LHCN-M2 (cell line): ENCODE measurements at places on chromosomes 3 and 15.

DNA sequence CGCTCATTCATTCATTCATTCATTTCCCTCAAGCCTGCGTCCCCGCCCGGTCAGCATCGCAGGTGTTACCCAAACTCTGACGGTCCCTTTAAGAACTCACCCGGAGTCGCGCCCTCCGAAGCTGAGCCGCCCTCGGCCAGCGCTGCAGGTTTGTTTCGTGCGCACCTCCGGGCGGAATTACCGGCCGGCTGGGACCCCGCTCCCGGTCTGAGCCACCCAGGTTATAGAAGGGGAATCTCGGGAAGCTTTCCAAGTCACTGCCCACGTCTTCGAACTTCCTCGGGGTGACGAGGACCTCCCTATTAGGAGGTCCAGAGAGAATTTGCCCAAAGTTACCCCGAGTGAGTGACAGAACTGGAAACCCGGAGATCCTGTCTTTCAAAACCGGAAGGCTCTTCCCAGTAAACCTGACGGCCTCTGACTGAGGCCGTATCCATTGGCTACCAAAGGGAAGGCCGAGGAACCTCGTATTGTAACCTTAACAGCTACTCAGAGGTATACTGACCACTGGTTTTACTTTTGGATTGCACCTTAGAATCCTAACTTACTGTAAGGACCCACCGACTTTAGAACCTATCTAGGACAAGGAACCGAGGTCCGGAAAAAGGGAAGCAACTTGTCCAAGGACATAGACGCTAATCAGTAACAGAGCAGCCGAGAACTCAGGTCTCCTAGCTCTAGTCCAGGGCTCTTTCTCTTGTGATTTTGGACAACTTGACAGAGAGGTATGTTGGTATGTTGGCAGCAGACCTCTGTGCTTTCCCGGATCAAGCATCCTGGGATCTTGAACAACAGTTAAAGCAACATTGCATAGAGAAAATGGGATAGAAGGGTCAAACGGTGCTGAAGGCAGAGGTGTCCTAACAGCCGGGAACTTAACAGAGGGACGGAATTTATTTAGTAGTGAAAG is 788 bp upstream of the DLG1 start:
- no peak for DNase-seq

GRCh38 chr15:42264795-42265194 is 8.2 kb upstream of the GANC start:
- no peak for DNase-seq

DNA sequence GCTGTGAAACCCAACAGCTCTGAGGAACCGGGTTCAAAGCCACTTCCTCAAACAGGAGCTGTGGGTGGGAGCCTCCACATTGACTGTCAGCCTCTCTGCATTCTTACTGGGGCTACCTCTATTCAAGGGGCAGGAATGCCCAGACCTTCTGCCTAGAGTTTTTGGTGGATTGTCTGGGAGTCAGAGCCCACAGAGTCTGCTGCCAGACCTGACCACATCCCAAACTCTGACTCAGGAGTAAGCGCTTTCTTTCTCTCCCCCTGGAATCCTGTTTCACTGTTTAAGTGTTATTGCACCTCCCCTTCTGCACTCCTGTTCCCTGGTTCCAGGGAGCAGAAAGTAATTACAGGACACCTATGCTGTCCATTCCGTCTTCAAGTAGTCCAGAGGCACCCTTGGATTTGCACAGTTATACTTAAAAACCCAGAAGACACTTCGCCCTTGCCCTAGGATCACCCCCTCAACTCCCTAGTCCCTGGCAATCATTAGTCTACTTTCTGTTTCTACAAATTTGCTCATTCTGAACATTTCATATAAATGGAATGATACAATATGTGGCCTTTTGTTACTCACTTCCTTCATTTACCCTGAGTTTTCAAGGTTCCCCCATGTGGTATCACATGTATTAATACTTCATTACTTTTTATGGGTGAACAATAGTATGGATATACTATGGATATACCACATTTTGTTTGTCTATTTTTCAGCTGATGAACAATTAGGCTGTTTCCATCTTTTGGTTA is 37.9 kb upstream of the TJP1 start:
- peak; percentile 77 for DNase-seq

DNA sequence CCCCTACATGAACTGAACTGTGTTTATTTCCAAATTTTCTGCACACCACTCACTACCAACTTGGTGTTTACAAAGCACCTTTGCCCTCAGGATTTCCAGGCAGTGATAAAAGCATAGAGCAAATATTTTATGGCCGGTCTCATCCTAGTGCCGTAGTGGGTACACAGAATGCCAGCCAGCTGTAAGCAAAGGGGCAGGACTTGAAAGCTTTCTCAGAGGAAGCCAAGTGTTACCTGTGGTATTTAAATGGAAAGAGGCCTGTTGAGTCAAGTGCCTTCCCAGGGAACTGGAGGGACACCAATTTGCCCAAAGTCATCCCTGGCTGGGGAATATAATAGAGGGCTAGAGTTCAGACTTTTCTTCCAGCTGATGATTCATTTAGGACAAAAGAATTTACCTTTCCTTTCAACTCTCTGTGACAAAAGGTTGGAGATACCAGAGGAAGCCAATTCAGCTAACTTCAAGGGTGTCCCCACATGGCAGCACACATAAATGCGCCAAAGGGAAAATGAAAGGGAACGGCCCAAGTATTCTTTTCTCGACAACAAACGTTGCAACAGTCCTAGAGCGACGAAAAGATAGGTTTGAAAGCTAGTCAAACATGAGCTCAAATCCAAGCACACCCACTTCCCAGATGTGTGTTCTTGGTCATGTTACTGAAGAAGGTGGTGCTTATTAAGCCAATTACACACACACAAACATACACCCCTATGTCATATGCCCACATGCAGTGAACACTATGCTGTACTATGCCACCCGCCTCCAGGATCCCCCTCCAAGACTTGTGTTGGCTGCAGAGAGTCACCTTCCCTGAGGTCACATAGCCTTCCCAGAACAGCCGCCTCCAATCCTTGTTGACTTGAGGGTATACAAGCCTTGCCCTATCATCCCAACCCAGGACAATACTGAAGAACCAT is 27.7 kb downstream of the MAGI1 start:
- no peak for DNase-seq

DNA sequence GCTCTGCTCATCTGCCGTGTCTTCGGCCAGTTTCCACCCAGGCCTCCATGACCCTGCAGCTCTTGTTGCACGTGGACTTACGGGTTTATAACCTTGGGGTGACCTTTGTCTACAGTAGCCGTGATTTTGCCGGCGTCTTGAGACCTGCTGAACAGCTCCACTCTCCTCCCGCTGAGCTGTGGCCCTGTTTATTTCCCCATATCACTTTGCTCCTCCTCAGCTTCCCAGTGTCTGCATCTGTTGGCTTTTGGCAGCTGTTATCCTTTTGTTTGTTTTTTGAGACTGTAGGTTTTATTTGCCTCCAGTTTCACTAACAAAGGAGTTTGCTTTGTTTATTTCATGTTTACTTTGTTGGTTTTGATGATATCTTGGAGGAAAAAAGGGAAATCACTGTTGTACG is 29.3 kb upstream of the SLC28A1 start:
- DNase-seq: peak; percentile 20

DNA sequence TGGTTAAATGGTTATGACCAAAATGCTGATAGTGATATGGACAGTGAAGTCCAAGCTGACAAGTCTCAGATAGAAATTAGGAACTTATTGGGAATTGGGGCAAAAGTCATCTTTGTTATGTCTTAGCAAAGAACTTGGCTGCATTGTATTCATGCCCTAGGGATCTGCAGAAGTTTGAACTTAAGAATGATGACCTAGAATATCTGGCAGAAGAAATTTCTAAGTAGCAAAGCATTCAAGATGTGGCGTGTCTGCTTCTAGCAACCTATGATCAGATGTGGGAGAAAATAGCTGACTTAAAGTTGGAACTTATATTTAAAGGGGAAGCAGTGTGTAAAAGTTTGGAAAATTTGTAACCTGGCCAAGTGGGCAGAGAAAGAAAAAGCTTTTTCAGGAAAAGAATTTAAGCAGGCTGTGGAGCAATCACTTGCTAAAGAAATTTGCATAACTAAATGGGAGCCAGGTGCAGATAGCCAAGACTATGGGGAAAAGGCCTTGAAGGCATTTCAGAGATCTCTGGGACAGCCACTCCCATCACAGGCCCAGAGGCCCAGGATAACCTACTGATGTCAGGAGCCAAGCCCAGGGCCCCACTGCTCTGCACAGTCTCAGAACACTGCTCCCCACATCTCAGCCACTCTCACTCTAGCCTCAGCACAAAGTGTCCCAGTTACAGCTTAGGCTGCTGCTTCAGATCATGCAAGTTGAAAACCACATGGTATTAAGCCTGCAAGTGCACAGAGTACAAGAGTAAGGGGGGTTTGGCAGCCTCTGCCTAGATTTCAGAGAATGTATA is 147.8 kb upstream of the TGFBR2 start:
- no peak for DNase-seq

- no peak for DNase-seq
These were observed 1.5 kb upstream of the CNTN6 start for GRCh38 chr3:1091286-1091685.

GRCh38 chr3:183435661-183436060 is 7.2 kb upstream of the MCF2L2 start:
- no peak for DNase-seq

DNA sequence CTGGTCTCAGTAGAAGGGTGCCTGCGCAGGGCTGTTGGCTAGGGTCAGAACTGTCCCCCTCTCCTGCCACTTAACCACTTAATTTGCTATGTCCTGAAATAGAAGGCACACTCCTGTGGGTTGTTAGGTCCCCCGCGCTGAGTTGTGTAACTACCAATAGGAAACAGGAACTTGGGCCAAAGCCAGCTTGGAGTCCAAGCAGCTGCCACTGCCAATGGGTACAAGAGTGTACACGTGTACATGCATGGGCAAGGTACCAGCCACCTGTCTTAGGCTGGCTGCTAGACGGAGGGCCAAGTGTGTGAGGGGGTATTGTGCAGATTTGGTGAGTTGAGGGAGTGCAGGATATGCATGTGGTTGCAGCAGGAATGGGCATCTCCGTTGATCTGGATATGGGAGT is 29.7 kb upstream of the POLG start:
- no peak for DNase-seq

DNA sequence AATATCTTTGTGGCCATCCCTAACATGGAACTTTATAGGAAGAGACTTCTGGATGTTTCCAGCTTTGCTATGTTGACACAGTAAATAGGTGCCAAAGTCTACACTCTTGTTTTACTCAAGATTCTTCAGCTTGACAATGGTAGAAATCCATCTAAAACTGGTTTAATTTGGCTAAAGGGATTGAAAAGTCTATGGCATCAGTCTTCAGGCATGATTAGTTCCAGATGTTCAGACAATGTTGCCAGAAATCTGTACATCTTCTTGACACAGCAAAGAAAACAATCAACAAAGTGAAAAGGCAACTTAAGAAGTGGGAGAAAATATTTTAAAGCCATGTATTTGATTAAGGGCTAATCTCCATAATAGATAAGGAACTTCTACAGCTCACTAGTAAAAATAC is 130.5 kb downstream of the LRRC3B start:
- DNase-seq: no peak

DNA sequence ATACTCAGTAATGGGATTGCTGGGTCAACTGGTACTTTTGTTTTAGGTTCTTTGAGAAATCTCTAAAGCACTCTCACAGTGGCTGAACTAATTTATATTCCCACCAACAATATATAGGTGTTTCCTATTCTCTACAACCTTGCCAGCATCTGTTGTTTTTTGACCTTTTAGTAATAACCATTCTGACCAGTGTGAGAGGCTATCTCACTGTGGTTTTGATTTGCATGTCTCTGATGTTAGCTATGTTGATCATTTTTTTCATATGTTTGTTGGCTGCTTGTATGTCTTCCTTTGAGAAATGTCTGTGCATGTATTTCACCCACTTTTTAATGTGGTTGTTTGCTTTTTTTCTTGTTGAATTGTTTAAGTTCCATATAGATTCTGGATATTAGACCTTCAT is 98.2 kb upstream of the DCBLD2 start:
- no peak for DNase-seq

DNA sequence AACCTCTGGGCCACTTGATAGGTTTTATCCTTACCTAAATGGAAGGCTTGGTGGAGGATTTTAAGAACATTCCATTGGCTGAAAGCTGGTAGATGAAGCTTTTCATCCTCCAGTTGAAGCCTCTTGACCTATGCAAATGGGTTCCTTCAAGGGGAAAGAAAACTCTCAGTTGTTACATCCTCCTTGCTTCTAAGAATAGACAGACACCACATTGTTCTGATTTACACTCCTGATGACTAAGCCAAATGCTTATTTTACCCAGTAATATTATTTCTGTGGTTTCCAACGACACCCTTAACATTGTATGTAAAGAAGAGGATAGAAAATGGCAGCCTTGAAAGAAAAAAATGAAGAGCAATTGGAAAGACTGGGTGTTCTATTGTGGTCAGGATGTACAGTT is 480.5 kb downstream of the OTOL1 start:
- peak; percentile 60 for DNase-seq

GRCh38 chr15:96339619-96340347 is 9.3 kb downstream of the NR2F2 start:
- no peak for DNase-seq

DNA sequence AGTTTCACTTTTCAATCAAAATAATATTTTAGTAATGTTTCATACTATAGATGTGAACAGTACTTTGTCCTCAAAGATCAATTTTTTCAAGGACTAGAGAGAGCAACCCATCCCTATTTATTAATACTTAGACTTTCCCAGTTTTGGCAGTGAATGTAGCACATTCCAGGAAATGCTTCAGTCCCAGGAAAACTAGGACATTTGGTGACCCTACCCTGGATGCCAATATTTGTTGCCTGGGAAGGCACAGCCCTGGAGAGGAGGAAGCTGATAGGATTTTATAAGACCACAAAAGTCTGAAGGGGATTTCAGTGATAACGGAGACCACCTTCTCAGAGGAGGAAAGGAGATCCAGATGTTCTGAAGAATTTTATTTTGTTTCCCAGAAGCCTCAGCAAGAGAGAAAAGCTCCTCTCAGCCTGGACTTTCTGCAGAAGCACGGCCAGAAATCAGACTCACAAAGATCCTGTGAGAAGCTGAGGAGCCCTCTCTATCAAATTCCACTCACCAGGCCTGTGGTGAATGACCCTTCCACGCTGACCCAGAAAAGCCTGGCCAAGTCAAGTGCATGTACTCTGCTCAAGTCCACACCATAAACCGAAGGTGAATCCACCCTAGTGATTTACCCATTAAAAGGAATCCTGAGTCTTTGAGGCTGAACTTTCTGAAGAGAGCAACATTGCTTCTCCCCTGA is 87.7 kb upstream of the ABHD17C start:
- no peak for DNase-seq

GRCh38 chr3:25292036-25292435 is 136.0 kb upstream of the RARB start:
- no peak for DNase-seq

GRCh38 chr3:24185738-24186384 is 240.8 kb downstream of the NR1D2 start:
- peak; percentile 62 for DNase-seq

DNA sequence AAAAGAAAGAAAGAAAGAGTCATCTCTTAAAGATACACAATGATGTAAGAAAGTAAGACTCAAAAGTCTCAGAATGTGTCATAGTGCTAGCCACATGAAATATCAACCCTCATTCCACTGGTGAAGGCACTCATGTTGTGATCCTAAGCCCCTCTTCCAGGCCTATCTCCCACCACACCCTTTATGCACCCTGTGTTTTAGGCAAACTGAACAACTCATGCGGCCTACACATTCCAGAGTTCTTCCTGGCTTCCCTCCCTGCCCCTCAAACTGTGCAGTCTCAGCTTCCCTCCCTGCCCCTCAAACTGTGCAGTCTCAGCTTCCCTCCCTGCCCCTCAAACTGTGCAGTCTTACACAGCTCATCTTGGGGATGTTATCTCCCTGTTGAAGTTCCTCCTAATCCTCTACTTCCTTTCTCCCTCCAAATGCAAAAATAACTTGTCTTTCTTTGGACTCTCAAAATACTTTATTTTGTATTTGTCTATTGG is 69.0 kb upstream of the FNDC3B start:
- DNase-seq: no peak
